Nucleus accumbens (tissue), 56 donors: ENCODE measurements at places on chromosomes 3 and 15.

DNA sequence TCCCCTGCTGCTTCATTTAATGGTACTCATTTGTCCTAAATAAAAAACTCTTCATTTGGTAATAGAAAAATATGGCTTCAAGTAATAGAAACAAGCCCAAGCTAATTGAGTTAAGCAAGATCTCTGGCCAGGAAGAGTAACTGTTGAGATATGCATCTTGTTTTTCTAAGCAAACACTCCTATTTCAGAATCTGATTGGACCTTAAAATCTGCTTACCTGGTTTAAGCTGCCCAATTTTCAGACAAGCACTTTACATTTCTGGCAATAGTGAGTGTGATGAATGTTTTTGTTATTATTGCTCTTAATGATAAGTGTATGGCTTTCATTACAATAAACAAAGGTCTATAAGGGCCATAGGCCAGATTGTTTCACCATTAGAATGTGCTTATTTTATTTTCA, 86.2 kb downstream of the CMSS1 start:
- DNase-seq = no peak

GRCh38 chr15:55348281-55348778, 29.3 kb downstream of the PIGB start:
- DNase-seq = no peak

DNA sequence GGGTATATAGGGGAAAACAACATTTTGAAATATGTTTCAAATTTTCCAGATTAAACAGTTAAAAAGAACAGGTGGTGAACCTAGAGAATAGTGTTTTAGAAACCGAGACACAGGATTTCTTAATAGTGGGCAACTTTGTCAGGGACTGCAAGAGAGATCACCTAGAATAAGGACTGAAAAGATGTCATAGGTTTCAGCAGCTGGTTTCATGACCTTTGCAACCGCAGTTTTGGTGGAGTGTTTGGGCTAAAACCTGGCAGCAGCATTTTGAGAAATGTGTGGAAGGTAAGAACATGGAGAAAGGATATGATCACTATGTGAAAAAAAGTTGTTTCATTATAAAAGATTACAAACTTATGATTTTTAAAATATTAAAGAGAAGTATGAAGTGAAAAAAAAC, 34.9 kb downstream of the PRKCI start:
- DNase-seq = no peak

DNA sequence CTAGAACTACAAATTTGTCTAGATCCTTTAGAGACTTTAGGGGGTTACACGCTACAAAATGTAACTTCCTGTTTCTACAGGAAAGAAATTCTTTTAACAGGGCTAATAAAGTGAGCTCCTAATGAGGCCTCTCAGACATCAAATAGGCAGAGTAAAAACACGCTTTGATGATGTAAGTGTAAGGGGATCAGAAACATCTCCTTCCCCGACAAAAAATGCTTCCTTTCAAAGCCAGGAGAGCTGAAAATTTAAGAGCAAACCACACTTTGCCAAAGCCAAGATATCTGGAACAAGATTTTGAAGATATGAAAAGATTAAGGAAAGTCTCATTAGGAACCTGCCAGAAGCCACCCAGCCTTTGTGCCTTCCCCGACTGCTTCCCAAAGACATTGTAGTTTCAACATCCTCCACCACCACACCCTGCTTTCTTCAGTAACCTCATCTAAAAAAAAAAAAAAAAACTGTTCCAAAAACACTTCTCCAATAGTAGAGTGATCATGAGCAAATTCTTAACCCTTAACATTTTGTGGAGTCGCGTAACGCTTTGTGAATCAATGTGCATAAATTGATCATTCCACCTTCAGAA, 505.0 kb upstream of the THBS1 start:
- DNase-seq = no peak

GRCh38 chr3:126473292-126474168, 2.2 kb downstream of the ZXDC start:
- no peak for DNase-seq

GRCh38 chr3:10426346-10427220, 78.8 kb downstream of the ATP2B2 start:
- no peak for DNase-seq

DNA sequence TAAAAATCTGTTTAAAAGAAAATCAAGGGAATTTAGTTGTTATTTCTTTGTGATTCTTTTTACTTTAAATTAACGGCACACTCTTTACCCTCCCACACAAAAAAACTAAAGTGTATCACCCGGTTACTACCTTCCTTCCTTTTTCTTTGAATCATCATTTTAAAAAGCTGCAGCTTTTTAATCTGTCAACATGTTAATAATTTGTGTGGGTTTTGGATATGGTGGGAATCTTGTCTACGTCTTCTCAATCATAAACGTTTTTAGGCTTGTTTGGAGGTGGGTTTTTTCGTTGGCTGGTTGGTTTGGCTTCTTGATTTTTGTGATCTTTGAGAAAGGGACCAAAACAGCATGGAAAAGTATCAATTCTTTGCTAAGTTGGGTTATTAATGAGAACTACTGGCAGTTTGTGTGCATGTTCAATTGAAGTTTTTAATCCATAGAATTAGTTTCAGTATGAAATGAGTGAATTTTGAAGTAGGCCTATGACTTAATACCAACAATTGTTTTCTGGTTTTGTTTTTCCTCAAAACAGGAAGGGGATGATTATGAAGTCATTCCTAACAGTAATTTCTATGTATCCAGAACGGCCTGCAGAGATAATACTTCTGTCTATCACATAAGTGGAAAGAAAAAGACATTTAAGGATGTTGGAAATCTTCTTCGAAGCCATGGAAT, 4.5 kb downstream of the SMC4 start:
- DNase-seq = no peak

DNA sequence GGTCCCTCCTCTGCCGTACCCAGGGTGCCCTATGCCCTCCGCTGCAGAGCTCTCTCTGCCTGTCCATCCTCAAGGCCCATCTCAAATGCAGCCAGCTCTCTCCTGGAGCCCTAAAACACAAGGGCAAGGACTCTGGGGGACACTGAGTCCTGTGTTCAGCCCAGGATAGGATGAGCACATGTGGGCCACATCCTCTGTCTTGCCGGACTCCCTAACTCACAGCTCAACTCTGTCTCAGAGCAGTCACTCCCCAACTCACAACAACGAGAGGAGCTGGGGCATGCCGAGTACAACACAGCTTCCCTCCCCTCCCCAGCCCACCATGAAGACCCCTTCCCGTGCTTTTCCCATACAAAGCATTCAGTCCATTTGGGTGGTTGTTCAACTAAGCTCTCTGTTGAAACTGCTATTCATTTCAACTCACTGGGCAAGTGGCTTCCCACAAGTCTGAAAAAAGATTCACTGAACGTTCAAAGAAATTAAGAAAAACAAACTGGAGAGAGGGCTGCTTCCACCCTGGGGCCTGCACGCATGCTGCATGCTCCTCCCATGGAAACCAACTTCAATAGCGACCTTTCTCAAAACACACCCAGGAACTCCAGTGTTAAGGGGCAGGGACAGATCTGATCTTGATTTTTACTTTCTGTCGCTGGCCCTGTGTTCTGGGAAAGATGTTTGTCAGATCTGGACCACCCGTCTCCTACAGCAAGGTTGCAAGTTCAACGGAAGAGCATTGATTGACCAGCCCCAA, 124.3 kb upstream of the IGF1R start:
- no peak for DNase-seq
